NCI-H2029 treated with DMSO at 0.1 percent for 48 hours (cell line): ENCODE measurements at places on chromosomes 7 and 10.

DNA sequence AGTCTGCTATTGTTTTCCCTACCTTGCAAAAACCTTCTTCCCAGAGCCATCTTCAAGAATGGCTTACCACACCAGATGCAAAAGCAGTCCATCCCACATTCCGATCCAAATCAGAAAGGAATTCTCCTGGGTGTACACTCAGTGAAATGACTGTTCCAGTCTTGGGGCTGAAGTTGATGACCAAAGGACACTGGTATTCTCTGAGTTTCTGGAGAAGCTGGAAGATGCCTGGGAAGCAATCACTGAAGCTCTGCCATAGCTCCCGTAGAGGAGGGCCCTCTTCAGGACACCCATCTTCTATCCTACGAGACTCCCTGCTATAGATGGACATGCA is 155.7 kb downstream of the LCOR start:
- DNase-seq = no peak

GRCh38 chr10:27822301-27822700 is 76.7 kb upstream of the MKX start:
- DNase-seq = no peak

DNA sequence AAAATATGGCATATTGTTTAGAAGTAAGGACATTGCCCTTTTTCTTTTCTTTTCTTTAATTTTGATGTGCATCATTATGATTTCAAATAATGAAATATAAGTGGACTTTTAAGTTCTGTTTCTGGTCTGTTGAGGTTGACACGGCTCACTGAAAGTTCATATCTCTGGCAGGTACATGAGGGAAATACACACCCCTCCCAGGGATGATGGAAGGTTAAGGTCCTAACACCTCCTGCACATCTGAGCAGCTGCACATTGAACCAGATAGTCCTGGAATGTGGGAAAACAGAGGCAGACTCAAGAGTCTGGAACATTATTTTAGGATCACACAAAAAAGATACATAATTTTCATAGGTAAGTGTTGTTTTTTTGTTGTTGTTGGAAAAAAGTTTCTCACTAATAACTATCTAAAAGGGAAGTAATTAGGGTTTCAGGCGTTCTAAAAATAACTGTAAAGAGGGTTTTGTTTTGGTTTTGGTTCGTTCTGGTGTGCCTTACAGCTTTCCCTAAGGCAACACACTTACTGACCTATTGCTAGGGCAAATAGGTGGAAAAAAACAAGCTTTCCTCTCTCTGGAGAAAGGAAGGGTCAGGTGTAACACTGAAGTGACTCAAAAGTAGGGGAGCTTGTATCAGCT is 201.2 kb upstream of the PRKCQ start:
- DNase-seq = no peak

GRCh38 chr7:127782654-127783559 is 130.9 kb downstream of the SND1 start:
- no peak for DNase-seq

DNA sequence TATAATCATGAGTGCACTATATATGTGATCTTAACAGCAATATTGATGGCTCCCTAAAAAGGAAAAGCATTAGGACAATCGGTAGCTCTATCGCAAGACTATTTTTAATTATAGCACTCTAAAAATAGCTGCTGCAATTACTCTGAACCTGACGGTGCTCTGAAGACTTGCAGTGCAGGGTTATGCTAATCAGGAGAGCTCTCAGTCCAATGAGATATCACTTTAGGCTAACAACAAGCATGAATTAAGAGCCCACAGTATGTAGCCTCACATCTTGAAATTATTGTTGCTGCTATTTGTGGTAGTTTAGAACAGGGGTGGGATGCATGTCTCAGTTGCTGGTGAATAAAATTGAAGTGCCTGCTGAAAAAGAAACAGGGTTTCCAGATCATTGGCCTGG is 515.8 kb upstream of the AKR1E2 start:
- no peak for DNase-seq

DNA sequence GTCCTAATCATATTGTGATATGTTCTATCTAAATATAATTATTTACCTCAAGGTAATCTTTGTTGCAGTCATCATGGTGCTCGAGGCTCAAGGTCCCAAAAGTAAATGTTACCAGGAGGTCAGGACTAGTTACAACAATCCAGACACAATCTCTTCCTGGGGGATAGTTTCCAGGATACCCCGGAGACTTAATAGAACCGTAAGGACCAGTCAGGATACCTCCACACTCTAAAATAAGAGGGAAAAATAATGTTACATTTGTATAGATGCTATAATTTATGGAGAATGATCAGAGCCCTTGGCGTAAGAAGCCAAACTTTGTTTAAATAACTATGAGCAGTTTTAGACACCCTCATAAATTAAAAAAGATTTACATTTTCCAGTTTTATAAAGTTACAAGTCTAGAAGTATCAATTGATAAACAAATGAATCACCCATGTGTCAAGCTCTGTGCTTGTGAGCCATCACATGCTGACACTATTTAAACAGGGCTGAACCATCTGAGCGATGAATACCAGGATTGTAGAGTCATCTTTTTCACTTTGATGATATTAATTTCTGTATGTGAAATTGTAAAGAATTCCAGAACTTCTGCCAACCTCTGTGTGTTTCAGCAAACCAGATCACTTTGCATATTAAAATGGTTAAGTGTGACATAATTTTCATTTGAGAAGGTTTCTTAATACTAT is 41.3 kb downstream of the CUBN start:
- DNase-seq = no peak

DNA sequence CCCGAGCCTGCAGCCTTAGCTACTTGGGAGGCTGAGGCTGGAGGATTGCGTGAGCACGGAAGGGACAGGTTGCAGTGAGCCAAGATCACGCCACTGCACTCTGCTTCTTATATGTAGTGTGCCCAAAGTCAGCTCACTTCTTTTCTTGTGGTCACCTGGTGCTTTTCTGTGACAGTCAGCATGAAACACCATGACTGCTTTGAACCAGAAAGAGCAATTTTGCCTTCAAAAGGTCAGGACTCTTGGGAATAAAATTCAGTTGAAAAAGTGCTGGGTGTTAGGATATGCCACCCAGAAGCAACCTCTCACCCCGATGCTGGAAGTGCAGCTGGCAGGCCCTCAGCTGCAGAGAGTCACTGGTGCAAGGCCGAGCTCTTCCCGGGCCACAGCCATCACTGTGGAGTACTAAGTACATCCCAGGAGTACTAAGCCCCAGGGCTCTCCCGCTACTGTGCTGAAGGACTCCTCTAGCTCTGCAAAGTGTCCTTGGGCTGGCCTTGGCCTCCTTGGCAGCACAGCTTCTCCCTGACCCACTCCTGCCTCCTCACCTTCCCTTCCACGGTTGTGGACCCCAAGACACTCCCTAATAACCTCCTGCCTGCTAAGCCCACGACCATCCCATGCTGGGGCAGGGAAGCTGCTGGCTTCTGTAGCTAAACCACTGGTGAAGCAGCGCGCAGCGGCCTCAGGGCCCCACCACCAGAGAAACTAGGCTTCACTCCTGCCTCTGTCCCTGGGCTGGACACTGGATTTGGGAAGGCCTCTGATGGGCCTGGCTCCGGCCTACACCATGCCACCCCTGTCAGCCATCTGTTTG is 17.6 kb upstream of the GDI2 start:
- no peak for DNase-seq

- DNase-seq = no peak
Measured at GRCh38 chr10:113578773-113579172, 25.9 kb downstream of the HABP2 start.

- no peak for DNase-seq
Measured at GRCh38 chr7:91379991-91380390, 115.8 kb downstream of the FZD1 start.

DNA sequence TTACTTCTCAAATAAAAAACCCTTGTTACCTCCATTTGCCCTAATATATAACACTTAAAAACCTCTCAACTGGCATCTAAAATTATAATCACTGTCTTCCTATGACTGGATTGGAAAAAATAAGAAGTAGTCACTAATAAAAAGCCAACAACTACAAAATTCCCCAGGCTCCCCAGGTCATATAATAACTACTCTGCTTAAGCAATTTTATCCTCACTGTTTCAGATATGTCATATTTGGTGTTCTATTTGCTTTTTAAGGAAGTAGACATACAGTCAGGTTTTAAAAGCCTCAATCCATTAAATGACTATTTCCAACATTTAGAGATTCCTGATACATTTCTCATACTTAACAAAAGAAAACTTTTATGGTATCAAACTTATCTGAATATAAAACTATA is 2.4 kb downstream of the H2AZ2 start:
- DNase-seq = no peak

- no peak for DNase-seq
Measured at GRCh38 chr7:47954231-47954911, 6.1 kb upstream of the PKD1L1 start.
